ENCODE measurements at places on chromosomes 5 and 9. TPM values are rescaled to one million over a fixed set of nuclear protein-coding genes. Genes with fewer than 3 reads are reported as not detected.

DNA sequence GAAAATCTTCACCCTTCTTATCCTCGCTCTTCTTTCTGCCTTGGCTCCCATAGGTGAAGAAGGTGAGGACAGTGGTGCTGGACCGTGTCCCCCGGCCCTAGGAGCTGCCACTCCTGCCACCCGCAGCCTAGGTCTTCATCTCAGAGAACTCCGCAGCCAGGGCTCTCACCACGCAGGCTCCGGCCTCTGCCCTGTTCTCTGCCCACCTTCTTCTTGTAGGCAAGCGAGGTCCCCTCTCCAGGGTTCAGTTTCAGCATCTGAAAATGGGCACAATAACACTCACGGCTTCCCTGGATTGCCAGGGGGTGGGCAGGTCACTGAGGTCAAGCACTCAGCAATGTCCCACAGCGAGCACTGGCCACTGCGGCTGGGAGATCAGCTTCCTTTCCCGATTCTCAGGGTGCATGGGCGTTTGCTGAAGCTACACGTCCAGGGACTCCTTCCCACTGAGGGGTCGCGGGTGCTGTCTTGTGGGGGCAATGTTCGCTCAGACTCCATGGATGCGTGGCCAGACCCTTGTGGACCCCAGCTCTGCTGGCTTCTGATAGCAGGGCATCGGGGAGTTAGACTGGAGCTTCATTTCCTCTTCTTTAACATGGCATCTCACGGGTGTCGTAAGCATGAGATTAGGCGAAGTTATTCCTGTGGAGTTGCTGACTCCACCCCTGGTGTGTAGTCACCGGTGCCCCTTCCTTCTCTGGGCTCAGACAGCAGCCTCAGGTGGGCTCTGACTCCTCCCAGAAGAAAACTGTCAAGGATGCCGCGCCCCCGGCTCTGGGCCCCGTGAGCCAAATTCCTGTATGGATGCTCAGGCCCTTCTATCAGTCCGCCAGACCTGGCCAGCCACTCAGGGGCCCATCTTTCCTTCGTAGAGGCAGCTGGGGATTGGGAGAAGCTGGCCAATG lies 145.1 kb upstream of the IRX2 start:
- no peak for DNase-seq

- no peak for DNase-seq
Observed at GRCh38 chr5:140214831-140215230, 39.8 kb downstream of the CYSTM1 start.

DNA sequence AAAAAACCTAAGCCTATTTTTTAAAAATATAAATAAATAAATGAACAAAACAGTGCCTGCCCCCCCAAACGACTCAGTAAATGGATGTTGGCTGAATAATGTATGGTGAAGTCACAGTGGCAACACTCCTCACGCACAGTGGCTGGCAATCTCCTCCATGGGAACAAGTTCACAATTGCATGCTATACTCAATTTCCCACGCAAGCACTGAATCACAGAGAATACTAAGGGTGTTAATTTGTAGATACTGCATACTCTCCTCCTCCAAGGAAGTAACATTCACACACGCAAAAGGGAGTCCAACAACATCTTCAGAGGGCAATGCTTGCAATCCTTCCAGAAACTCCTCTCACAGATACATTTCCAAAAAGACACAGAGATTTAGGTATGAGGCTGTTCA lies 47.5 kb downstream of the SERINC5 start:
- DNase-seq = no peak

- DNase-seq = no peak
Observed at GRCh38 chr5:36066540-36067210, at the start of gene UGT3A2. Gene UGT3A2, minus strand, starts transcription at chr5:36066882. Its CDS starts 93 bp downstream, at chr5:36066789.

- peak; percentile 16 for DNase-seq
Observed at GRCh38 chr5:10756549-10756948, 4.5 kb downstream of the DAP start.

- DNase-seq = no peak
Observed at GRCh38 chr5:32589942-32590869, 4.8 kb downstream of the SUB1 start.

DNA sequence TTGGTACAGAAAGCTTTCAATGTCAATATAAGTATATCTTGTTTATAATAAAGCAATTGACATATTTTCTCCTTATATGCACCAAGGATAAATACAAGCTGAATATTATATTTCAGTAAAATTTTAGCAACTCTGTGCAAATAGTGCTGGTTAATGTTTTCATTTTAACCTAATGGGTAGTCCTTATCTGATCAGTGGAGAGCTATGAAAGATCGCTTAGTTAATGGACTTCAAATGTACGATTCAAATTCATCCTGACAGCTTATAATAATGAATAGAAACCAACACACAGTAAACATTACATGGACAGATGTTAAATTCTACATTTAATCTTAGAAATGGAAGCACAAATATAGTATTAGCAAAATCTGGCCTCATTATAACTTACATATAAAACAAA lies 1495.2 kb upstream of the C9orf72 start:
- no peak for DNase-seq

PDGFRB gene
- 12.2 TPM for total RNA-seq

EIF4E1B gene
- under 0.01 TPM for total RNA-seq

RASGRF2 gene
- total RNA-seq = 12.2 TPM

- DNase-seq = no peak
Observed at GRCh38 chr5:151066920-151067319, 13.9 kb downstream of the TNIP1 start.

- DNase-seq = no peak
Observed at GRCh38 chr9:125561509-125562148, 145.4 kb downstream of the MAPKAP1 start.

TMEM174 gene
- not detected for total RNA-seq

CHSY3 gene
- 31.4 TPM for total RNA-seq
